IPS-NIHi11 (cell line): ENCODE measurements at places on chromosomes 2 and 18.

DNA sequence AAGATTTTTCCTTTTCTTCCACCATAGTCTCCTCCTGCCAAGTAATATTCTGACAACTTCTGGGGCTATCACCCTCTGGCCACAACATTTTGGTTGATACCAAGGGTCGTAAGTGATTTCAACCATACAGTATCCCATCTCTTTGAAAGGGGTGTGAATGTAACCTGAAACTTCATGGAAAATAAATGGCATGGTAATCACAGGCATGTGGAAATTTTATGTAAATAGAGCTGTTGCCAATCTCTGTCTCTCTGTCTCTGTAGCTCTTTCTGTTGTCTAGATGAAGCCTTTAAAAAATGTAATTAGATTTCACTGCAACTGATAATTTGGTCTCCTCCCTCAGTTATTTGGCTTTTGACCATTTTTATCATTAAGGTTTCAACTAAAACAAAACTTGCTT lies 125.6 kb upstream of the RPRM start:
- no peak for DNase-seq

DNA sequence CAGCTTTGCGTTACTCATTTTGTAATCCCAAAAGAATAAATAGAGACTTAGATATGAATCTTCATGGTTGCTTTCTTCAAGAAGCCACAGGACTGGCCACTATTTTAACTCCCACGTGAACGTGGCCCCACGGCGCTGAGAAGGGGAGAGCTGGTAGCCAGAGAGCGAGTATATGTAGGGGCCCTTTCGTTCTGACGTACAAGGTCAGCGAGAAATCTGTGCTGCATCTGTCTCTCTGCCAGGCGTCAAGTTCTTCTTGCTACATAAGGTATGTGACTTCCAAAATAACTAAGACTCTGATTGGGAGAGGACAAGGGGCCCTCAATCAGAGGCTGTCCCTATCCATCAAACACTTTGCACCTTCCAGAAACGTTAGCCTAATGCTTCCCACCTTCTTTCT lies 149.2 kb downstream of the PLEKHA3 start:
- no peak for DNase-seq

- no peak for DNase-seq
These were observed 401.1 kb upstream of the LRATD1 start for GRCh38 chr2:14231391-14231898.

- no peak for DNase-seq
These were observed 11.7 kb downstream of the WDR7 start for GRCh38 chr18:56662902-56663301.

DNA sequence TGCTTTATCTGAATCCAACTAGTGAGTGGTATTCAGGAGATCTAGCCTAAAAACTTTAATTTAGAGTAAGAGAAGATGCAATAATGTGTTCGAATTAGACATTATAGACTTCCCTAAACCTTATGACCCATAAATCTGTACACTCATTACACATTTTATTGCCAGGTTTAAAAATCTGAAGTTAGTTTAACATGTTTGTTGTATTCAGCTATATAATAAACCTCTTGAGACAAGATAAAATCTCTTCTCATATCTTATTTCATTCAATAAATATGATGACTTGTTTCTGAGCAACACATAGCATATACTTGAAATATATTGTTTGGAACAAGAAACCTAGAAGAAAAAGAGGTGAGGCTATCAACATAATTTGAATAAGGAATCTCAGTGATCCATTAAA lies 150.7 kb downstream of the CDH7 start:
- DNase-seq: no peak

DNA sequence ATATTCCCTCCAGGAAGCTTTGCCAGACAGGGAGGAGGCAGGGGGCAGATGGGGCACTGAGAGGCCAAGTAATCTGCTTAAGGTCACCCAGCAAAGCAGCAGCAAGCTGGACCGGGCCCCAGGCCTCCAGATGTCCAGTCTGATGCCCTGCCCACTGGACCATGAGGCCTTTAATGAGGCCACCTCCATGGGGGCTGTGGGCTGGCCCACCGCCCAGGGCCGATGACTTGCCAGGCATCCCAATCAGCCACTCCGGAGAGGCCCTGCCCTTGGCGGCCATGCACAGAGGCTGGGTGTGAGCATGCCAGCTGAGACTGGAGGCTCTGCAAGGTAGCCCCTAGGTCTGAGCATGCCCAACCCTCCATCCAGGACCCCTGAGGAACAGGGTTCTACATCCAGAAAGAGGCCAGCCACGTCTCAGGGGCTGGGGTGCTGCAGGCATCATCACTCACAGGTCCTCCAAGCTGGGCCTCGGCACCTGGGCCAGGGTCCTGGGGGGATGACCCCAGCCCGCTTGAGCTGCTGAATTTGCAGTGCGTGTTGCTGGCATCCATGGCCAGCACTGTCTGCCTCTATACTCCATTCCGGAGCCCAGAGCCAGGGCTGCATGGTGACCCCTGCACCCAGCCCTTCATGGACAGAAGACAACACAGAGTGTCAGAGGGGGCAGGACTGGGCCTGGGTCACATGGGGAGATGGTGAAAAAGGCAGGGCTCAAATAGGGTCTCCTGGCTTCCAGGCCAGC lies 164.2 kb downstream of the INHBB start:
- DNase-seq: no peak

DNA sequence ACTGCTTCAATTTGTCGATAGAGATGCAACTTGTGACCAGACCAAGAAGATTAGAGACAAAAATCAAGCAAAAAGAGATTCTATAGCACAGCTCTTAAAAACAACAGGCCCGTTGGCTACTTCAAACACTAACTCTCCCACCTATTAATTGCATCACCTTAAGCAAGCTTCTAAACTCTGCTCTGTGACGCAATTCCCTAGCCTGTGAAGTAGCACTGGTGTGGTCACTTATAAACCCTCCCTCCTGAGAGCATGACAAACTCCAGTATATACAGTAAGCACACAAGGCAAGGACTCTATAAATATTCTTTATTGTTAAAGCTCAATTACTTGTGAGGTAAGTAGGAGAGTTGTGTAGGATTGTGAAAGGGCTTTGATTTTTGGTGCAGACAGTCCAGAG lies 72.3 kb downstream of the CMPK2 start:
- no peak for DNase-seq

- DNase-seq: no peak
These were observed 234.1 kb upstream of the ID2 start for GRCh38 chr2:8447610-8448221.

GRCh38 chr18:26655525-26656430 lies 107.4 kb upstream of the KCTD1 start:
- DNase-seq: peak; percentile 78

DNA sequence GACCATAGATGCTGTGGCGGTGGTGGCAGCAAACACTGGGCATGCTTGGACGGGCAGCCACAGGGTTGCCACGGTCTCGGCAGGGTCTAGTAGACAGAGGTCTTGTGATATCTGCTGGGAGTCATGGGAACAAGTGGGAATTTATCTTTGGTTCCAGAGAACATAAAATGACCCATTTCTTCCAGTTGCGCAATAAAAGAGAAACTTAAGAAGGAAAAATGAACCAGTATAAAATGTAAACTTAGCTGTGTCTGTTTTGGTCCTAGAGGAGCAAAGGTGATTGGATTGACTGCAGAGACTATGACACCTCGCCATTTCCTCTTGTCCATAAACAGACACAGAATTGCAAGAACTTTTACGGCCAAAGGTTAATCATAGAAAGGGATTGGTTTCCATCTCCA lies 132.6 kb upstream of the RBBP8 start:
- DNase-seq: no peak

DNA sequence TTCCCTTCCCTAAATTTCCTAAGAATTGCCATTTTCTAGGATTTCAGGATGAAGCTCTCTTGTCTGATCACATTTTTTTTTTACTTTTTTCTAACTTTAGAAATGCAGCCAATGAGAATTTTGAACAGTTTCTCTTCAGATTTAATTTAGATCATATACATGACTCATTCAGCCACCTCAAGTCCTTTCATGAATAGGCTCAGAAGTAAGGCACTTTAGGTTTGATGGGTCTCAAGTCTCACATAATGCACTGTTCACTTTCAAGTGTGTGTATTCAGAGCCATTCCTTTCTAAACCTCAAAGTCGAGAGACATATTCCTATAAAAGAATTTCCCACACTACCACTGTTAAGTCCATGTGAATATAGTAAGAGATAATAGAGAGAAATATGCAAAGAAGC lies 614.1 kb upstream of the VRK2 start:
- DNase-seq: no peak

DNA sequence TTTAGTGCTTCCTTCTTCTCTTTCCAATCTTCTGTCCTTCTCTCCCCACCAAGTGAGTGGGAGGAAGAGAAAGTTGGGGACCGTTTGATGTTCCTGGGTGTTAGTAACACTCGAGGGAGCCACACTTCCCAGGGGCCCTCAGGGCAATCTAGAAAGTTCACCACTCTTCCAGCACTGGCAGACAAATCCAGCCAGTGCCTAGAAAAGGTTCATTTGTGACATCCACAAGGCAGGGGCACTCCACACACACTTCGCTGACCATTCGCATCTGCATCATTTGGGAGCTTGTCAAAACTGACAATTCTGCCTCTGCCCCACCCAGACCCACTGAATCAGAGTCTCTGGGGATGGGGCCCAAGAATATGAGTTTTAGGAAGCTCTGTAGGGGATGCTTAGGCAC lies 86.8 kb upstream of the ST3GAL5 start:
- no peak for DNase-seq

GRCh38 chr2:167293172-167293781 lies 405.0 kb downstream of the XIRP2 start:
- DNase-seq: no peak

DNA sequence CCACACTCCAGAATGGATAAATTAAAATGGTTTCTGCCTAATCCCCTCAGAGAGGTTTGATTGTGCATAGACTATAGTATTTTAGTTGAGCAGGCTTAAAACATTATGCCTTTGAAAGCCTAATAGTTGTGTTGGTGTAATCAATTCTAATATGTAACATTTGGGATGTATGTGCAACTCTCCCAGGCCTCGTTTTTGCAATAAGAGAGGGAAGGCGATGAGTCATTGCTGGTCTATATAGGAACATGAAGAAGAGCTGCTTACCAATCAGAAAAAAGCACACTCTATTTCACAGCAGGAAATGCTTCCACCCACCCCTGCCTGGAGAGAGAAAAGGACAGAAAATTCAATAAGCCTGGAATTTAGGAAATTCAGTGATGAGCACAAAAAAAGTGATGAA lies 1424.0 kb upstream of the PIK3C3 start:
- DNase-seq: no peak

- no peak for DNase-seq
These were observed 407.6 kb upstream of the HS6ST1 start for GRCh38 chr2:128726236-128726635.

- DNase-seq: no peak
These were observed 72.5 kb downstream of the SUMO1 start for GRCh38 chr2:202165945-202166344.

DNA sequence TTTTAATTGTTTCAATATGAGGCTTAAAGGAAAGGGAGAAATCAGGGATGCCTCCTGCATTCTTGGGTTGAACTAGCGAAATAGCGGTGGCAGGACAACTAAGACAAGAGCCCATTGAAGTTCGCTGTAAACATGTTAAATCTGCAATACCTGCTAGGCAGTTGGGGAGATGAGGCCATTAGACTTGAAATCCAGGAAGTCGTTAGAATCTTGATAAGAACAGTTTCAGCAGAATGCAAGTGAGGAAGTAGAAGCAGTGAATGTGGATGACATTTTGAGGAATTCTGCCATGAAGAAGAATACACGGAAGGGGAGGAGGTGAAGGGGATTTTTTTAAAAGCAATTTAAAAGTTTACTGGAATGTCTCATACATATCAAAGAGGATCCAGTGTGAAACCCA lies 109.7 kb downstream of the LPIN1 start:
- no peak for DNase-seq

GRCh38 chr2:144514616-144515091 lies 5.3 kb downstream of the ZEB2 start:
- no peak for DNase-seq

GRCh38 chr18:60981682-60982328 lies 351.4 kb upstream of the CDH20 start:
- no peak for DNase-seq

DNA sequence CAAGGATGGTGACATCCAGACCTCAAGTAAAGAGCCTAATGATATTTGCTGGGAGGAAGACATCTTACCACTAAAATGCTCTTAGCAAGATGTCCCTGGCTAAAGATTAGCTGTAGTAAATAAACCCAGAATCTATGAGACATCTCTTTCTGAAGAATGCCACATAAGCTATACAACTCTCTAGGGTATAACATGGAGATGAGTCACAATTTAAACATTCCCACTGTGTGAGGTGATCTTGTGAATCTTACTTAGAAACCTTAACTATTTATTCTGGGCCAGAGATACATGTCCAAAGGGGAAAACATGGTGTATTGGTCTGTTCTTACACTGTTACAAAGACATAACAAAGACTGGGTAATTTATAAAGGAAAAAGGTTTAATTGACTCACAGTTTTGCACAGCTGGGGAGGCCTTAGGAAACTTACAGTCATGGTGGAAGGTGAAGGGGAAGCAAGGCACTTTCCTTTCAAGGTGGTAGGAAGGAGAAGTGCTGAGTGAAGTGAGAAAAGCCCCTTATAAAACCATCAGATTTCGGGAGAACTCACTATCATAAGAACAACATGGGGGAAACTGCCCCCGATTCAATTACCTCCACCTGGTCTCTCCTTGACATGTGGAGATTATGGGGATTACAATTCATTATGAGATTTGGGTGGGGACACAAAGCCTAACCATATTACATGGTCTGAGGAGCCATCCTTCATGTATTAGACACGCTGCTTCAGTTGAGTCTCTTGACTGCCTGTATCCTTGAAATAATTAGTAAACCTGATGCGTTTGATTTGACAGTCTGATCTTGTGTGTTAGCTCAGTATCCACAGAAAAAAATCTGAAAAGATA lies 17.1 kb downstream of the KRCC1 start:
- DNase-seq: no peak

GRCh38 chr2:240998706-240998994 lies 232 bp downstream of the SNED1 start:
- no peak for DNase-seq

GRCh38 chr2:2455151-2455550 lies 124.1 kb upstream of the MYT1L start:
- DNase-seq: no peak

DNA sequence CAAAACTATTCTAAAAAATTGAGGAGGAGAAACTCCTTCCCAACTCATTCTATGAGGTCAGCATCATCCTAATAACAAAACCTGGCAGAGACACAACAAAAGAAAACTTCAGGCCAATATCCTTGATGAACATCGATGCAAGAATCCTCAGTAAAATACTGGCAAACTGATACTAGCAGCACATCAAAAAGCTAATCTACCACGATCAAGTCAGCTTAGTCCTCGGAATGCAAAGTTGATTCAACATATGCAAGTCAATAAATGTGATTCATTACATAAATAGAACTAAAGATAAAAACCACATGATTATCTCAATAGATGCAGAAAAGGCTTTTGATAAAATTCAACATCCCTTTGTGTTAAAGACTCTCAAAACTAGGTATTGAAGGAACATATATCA lies 63.1 kb downstream of the EHBP1 start:
- DNase-seq: no peak

GRCh38 chr18:5582849-5583681 lies 39.3 kb upstream of the EPB41L3 start:
- no peak for DNase-seq

- peak; percentile 65 for DNase-seq
These were observed 118.7 kb downstream of the KCTD1 start for GRCh38 chr18:26429535-26430226.
